ENCODE measurements at places on chromosomes 7 and 10. TPM values are rescaled to one million over a fixed set of nuclear protein-coding genes. Genes with fewer than 3 reads are reported as not detected.

The PRPS1L1 gene
- total RNA-seq: not detected

The HMX3 gene
- total RNA-seq: 0.27 TPM

The SPAM1 gene
- not detected for total RNA-seq

The ZNF503 gene
- total RNA-seq: 0.27 TPM

The TRIM4 gene
- total RNA-seq: 6.6 TPM

The CD36 gene
- 0.60 TPM for total RNA-seq

The PRLHR gene
- not detected for total RNA-seq

The NEUROG3 gene
- 0.31 TPM for total RNA-seq

The EFCAB10 gene
- 3.1 TPM for total RNA-seq

The BAIAP2L1 gene
- total RNA-seq: 42.0 TPM

The PIP gene
- total RNA-seq: not detected

The GNAT3 gene
- not detected for total RNA-seq

The TSPAN12 gene
- total RNA-seq: 17.9 TPM

The NCF1 gene
- 0.47 TPM for total RNA-seq

The LRRC61 gene
- total RNA-seq: 1.0 TPM

The TYW1B gene
- total RNA-seq: 11.5 TPM

The PCGF6 gene
- total RNA-seq: 16.2 TPM

The MSS51 gene
- total RNA-seq: 1.9 TPM

The CYP2C19 gene
- not detected for total RNA-seq

Data from H1 (cell line).